ENCODE measurements at places on chromosomes 12 and 14.

DNA sequence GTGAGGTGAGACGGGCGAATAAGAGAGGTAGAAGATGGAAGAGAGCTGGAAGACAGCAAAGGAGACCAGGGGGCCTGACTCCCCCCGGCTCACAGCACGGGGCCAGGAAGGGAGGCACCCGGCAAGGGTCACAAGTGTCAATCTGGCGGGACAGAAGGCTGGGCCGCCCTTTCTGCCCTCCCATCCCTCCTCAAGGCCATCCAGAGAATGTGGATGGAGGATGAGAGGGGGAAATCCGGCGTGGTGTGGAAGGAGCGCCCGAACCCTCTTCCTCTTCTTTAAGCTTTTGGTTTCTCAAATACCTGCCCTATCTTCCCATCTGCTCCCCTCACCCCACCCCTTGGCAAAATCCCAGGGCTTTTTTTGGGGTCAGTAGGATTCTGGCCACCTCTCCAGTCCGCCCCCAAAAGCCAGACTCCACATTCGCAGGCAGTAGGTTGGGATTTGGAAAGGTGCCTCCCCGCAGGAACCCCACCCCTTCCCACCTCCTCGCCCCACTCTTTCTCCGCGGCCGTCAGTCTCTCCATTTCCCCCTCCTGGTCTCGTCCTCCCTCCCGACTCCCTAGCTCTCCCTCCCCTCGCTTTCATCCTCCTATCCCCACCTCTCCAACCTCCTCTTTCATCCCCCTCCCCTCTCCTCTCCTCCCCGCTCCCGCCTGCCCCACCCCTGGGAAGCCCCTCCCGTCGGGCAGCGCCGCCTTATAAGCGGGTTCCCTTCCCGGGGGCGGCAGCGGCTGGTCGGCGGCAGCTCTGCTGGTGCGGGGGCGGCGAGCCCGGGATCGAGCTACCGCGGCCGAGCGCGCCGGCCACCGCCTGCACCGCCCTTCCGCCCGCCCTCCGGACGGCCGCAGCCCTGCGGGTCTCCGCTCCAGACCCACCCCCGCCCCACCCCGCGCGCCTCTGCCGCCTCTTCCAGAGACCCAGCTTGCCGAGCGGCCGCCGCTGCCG lies at the start of gene PTMS:
PTMS (plus strand) TSS at position 730 of the 948 bp plus-strand sequence. CDS start 343 bp downstream, outside the sequence.
- peak; percentile 30 for DNase-seq

GRCh38 chr12:130214686-130215395 lies 52.6 kb downstream of the FZD10 start:
- no peak for DNase-seq

- no peak for DNase-seq
Measured at GRCh38 chr12:79552192-79552591, 138.6 kb downstream of the PAWR start.

GRCh38 chr14:90517076-90517841 lies 120.4 kb downstream of the CALM1 start:
- peak; percentile 76 for DNase-seq

DNA sequence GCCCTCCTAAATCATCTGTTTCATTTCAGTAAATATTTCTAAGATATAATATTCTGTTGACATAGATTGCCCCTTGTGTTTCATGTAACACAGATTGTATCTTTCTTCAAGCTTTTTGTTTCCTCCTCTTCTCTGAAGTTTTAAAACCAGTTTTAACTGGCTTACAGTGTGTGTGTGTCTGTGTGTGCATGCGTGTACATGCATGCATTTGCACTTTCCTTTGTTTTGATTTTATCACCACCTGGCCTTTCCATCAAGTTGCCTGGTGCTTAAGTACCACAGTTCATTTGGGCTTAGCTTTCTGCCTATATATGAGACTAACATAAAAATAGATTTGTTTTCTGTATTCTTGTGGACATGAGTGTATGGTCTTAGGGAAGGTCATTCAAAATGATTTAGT lies 31.9 kb downstream of the ETNK1 start:
- DNase-seq, result no peak

DNA sequence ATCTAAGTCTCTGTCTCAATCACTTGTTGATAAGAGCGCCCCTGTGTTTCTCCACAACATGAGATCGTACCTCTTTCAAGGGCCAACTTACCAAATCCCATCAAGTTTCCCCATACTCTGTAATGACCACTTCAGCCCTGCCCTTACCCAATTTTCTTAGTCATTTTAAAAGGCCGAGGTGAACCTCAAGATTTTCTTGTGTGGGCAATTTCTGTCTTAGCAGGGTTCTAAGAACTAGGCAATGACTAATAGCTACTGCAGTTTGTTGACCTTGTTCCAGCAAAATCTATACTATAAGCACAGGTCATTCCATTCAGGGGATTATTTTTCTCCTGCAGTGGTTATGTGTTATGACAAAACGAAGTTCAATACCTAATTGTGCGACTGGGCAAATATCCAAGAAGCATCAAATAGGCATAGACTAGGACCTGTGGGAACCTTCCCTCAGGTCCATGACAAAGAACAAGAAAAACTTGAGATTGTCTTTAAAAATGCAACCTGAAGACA lies 359.8 kb downstream of the PCNX1 start:
- peak; percentile 8 for DNase-seq

Data from RPMI8226 (cell line).